ENCODE measurements at places on chromosomes 12 and 14.

GRCh38 chr12:132620113-132620898 is 1.7 kb downstream of the P2RX2 start:
- DNase-seq, result no peak

DNA sequence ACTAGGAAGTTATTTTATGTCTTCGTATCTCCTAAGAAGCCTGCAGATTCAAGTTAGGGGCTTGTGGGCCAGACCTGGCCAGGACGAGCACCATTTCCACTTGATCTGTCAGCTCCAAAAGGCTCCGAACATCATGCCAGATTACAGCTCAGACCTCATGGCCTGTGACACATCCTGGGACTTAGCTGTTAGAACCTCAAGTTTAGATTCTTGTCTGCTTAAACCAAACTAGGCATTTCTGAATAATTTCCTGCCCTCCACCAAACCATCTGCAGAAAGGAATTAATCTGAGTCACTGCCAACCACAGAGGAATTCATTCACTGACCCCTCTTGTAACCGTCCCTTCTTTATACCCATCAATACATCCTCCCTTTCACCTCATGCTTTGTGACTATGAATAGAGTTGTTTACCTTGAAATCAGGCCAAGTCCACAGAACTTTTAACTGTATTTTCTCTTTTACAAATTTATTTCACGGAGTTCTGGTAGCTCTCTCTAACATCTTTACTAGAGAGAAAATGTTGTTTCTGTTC is 120.3 kb downstream of the FBXL14 start:
- peak; percentile 58 for DNase-seq

- no peak for DNase-seq
These were observed 172.3 kb downstream of the PPM1H start for GRCh38 chr12:62762645-62763044.

GRCh38 chr12:122868471-122869177 is 27.3 kb downstream of the VPS37B start:
- DNase-seq, result no peak

DNA sequence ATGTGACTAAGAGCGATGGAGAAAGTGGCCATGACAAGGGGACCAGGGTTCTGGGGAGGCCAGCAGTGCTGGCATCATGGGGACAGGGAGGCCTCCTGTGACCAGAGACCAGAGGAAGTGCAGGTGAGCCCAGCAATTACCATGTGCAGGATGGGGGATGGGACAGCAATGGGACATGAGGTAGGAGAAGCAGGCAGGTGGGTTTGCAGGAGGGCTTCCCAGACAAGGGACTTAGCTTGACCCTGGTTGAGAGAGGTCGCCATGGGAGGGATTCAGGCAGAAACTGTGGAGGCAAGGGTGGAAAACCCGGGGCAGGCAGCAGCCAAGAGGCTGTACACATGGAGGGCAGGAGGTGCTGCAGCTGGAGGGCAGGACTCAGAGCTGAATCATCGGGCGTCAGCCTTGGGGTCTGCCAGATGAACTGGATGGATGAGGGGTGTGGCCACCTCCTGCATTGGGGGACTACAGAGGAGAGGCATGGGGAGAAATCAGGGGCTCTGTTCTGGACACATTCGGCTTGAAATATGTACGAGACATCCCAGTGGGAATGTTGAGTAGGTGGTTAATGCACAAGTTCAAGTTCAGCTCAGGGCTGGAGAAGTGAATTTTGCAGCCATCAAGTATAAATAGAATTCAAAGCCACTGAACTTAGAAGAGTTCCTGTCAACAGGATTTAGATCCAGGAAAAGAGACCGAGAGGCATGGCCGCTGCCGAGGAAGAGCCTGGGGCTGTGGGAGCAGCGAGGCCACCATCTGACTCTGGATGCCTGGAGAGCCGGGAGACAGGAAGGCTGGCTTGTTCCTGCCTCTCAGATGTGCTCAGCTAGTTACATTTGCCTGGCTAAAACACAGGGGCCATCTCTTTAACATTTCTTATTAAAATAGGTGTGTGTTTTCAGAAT is 36.6 kb downstream of the SFSWAP start:
- DNase-seq, result no peak

DNA sequence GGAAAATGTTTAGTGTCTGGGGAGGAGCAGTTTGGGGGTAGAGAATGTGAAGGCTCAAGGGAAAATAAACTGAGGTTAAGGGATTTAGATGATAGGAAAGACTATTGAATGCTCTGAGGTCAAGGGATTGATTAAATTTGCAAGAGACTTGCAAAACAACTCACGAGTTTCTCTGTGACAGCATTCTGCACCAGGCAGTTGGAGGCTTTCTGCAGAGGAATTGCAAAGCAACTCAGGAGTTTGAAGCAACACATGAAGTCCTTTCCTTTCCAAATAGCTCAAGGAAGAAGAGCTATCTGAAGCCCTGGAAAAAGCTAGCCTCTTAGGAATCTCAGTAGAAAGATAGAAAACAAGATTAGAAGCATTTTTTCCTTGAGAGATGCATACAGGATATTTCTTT is 23.9 kb downstream of the SLC7A8 start:
- DNase-seq, result no peak

DNA sequence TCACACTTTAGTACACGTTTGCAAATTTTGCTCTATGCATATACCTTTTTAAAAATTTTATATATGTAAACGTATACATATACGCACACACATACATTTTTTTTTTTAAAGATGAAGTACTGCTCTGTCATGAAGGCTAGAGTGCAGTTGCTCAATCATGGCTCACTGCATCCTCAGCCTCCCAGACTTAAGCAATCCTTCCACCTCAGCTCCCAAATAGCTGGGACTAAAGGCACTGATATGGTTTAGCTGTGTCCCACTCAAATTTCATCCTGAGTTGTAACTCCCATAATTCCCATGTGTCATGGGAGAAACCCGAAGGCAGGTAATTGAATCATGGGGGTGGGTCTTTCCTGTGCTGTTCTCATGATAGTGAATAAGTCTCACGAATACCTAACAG is 220.8 kb upstream of the CAND1 start:
- no peak for DNase-seq

DNA sequence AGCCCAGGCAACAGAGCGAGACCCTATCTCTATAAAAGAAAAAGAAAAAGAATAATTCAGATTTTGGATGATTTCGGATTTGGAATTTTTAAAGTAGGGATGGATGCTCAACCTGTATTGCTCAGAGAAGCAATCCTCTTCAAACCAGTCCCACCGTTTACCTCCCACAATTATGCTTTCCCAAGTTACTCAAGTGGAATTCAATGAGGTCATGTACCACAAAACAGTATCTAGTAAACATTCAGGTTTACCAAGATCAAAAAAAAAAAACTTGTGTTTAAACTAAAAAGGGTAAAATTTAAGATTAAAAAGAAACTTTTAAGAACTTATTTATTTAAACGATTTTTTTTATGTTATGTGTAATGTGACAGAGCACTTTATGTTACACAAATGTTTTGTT is 2.5 kb downstream of the KDM5A start:
- DNase-seq, result no peak

- no peak for DNase-seq
These were observed 24.3 kb downstream of the DDX24 start for GRCh38 chr14:94056579-94057308.

DNA sequence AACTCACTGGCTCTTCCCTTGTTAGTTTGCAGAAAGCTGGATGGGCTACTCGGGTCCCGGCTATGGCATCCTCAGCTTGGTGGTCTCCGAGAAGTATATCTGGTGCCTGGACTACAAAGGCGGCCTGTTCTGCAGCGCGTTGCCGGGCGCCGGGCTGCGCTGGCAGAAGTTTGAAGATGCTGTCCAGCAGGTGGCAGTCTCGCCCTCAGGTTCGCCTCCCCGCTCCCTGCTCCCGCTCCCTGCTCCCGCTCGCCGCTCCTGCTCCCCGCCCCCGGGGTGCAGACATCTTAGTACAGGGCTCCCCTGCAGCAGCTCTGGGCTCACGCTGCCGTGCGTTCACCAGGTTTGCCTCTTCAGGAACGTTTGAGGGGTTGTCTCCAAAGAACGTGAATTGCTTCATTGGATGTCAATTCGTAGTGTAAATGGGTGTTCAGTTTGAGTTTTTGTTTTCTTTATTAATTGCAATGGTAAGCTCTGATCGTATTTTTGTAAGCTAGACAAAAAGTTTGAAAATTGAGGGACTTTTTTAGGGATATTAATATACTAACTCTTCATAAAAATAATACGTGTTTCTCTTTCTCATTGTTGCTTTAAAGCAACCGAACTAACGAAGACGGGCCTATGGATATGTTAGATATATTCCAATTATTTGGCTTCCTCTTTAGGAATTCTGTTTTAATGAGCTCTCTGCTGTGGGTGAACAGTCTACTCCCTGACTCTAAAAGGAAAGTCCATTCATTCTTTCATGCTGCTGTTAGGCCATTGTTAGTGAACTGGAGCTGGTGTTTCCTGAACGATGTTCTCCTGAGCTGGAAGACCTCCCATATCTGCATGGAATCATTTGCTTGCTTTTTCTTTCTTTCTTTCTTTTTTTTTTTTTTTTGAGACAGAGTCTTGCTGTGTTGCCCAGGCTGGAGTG is 71.3 kb downstream of the ANKRD9 start:
- DNase-seq, result no peak

DNA sequence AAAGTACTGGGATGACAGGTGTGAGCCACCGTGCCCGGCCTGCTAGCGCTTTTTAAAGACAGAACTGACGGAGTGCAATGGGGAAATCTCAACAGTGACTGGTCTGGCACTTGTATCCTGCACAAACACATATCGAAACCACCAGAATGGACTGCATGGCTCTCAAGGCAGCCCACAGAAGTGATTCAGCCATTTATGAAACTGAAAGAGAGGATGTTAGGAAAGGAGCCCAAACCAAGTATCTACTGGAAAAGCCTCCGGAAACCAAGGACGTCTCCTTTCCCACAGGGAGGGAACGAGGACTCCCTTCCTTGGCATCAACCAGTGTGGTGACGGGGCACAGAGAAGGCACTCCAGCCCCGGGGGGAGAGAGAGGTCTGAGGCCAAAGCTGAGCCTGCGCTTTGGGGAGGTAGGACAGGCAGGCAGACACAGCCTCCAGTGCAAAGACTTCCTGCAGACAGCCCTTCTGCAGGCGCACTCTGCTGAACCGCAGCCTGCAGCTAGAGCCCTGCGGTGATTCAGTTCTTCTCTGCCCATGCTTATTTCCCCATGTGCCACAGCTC is 16.5 kb downstream of the SLC15A4 start:
- no peak for DNase-seq

- no peak for DNase-seq
These were observed 143.0 kb upstream of the DDHD1 start for GRCh38 chr14:53295985-53296582.

GRCh38 chr12:22527999-22528398 is 16.3 kb downstream of the C2CD5 start:
- no peak for DNase-seq

DNA sequence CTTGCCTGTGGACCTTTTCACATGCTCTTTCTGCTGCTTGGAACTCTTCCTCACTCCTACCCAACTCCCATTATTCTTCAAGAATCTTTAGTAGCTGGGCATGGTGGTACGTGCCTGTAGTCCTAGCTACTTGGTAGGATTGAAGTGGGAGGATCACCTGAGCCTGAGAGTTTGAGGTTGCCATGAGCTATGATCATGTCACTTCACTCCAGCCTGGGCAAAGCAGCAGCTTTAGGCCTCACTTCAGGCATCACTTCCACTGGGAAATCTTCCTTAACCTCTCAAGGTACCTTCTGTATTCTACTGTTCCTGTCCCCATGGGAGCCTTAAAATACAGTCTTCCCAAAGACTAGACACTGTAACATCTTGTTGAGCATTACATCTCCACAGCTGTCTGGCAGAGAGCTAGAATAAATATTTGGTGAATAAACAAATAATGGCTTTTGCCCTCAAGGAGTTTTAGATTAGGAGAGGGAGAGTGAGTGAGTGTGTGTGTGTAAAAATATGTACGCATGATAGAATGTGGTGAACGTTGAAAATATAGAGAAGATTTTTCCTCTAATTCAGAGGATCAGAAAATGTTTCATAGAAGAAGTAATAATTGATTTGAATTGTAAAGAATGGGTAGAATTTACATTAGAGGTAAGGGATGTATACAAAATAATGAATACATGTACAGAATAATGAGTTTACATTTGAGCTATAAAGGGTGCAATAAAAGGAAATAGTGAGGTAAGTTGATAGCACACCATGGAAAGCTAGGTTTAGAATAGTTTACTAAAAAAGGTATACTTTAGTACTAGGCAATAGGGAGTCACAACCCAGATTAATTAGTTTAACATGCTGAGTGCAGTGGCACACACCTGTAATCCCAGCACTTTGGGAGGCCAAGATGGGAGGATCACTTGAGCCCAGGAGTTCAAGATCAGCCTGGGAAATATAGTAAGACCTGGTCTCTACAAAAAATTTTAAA is 29.2 kb upstream of the BMAL2 start:
- DNase-seq, result no peak

- DNase-seq, result no peak
These were observed 22.2 kb downstream of the GSC start for GRCh38 chr14:94747739-94748138.

DNA sequence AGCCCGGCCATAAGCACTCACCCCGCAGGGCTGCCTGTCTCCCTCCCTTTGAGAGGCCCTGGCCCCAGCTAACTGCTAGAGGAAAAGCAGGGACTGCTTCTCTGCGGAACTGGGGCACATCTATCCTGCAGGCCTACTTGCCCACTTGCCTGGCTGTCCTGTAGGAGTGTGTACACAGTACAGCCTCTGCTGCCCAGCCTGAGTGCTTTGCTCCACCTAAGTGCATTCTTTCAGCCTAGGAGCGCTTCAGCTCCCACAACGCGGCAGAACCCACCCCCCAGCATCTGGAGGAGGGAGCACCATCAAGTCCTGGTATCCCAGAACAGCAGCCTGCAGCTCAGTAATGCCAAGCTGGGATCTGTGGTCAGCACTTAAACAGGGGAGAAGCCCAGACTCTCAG is 79.9 kb upstream of the CD163 start:
- no peak for DNase-seq

DNA sequence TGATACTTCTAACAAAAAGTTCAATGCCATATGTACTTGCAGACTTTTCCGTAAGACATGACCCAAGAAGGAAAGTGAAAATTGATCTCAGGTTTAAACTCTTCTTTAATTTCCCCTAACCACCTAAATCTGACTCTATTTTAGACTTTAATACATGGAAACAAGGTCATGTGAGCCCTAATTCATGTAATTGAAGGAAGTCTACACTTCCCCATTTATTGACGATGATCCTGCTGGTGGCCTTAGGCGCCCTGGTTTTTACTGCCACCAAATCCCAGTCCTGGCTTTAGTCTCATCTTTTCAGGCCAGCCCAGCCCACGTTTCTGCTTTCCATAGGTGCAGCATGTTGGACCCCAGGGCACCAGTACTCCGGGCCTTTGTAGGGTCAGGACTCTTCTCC is 157.9 kb downstream of the PELI2 start:
- DNase-seq, result no peak

DNA sequence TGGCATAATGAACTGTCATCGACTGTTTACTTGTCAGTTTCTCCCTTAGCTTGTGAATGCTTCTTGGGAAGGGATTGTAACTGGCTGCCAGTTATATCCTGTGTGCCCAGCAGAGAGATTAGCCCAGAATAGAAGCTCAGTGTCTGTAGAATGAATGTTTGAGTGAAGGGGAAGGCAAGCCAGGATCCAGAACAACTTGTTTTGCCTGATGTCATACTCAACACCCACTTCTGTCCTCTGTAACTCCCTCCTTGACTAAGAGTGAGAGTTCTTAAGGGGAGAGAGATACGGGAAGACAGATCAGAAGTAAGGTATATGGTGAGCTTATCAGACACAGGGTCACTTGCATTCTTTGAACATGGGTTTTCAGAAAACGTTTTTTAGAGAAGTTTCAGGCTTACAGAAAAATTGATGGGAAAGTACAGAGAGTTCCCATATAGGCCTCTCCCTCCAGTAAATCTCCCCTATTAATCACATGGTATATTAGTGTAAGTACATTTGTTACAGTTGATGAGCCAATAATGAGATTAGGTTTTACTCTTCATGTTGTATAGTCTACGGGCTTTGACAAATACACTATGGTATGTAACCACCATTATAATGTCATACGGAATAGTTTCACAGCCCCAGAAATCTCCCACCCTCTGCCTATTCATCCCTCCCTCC is 5.6 kb upstream of the SPPL3 start:
- DNase-seq, result no peak
